ENCODE measurements at places on chromosomes 13 and 19.

DNA sequence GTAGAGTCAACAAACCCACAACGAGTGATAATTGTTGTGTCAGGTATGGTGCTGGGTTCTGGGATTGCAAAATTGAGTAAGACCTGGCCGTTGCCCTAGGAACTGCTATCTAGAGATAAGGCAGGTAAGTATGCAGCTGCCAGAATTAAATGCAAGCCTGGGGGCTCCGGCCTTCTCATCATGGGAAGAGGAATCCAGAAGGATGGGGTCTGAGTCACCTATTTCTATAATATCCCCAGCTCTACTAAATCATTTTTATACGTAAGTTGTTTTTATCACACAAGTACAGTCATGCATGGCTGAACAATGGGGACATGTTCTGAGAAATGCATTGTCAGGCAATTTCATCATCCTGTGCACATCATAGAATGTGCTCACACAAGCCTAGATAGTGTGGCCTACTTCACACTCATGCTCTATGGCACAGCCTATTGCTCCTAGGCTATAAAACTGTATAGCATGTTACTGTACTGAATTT lies 203.0 kb downstream of the KLF5 start:
- no peak for DNase-seq

DNA sequence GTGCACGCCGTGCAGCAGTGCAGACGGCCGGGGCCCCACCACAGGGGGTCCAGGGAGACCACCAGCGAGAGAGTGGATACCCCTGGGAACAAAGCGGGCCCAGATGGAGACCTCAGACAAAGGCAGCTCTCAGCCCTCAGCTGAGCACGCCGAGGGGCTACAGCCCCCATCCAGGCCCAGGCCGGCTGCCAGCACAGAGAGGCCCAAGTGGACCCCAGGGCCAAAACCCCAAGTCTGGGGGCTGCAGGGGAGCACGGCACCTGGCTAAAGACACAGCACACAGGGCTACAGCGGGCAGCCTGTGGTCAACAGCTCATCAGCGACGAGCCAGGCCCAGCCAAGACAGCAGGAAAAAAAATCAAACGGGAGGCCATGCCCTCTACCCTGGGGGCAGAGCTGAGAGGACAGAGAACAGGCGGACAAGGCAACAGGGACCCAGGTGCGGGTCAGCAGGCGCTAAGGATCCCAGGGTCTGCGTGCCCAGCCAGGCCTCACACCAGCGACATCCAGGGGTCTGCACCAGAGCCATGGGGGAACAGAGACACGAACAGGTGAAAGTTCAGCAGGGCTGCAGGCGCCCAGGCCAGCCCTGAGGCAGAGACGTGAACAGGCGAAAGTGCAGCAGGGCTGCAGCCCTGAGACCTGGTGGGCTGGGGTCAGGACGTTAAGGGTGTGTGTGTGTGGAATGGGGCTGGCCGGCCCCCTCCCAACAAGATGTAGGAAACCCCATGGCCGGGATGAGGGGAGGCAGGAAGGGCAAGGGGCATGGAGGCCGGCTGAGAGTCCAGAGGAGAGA lies 34.3 kb downstream of the RASA3 start:
- DNase-seq, result no peak

DNA sequence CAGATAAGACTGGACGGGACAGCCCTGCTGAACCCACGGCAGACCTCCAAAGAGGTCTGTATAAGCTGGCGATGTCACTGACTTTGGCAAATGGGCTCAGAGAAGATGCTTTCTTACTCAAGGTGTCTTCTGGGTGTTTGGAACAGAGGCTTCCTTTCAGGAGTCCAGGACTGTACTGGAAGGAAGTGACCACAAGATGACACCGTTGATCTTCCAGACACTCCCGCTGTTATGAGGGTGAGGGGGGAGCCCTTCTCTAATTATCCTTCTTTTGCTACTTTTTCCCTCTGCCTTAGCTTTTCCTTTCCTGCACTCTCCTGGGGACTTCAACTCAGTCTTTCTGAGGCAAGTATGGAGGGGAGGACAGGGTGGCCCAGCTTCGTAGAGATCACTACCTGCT lies 65.2 kb upstream of the ZNF599 start:
- no peak for DNase-seq

DNA sequence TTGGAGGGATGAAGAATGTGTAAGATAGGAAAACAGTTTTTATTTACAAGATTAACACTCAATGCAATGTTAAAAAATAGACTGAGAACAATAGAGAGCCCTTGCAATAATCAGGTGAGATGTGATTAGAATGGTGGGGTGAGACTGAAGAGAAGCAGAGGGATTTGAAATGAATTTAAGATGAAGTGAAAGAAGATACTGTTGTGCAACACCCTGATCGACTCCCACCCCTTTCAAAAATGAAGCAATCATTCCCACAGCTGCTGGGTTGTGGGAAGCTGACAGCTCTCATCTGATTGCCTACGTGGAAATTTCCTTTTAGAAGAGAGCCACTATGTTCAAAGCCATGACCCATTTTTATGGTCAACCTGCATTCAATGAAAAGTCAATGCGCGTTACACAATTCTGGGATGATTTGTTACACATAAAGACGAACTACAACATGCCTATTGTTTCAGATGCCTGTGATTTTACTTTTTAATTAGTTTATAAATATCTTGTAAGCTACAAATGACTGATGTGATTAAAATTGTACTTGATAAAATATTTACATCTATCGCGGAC lies 1374.8 kb downstream of the PCDH9 start:
- no peak for DNase-seq

GRCh38 chr19:3398900-3399278 lies 32.5 kb downstream of the NFIC start:
- DNase-seq, result no peak

DNA sequence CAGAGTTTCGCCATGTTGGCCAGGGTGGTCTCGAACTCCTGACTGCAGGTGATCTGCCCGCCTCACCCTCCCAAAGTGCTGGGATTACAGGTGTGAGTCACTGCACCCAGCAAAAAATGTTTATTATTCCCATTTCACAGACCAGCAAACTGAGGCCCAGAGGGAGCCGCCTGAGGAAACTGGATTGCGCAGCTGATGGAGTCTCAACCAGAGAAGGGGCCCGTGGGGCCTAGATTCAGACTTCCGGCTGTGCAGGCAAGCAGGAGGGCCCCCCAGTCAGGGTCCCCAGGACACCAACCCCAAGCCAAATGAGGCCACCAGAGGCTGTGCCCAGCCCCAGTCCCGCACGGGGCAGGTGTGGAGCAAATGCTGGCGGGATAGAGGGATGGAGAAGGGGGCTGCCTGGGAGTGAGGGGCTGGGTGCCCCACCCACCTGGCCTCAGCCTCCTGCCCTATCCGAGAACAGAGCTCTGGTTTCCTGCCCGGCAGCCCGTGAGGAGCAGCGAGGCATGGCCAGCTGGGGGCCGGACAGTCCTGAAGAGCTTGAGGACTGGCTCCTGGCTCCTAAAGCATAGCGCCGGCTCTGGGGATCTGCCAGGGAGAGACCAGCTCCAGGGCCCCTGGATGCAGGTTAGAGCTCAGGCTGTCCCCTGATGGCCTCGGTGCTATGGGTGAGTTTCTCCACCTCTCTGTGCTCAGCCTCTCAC lies 22.0 kb downstream of the MISP start:
- no peak for DNase-seq

- no peak for DNase-seq
Measured at GRCh38 chr13:85266331-85266730, 532.9 kb downstream of the SLITRK6 start.

GRCh38 chr19:35693422-35693821 lies 10.9 kb upstream of the ZBTB32 start:
- DNase-seq, result no peak

- no peak for DNase-seq
Measured at GRCh38 chr19:48539503-48540096, 12.4 kb upstream of the SULT2B1 start.

DNA sequence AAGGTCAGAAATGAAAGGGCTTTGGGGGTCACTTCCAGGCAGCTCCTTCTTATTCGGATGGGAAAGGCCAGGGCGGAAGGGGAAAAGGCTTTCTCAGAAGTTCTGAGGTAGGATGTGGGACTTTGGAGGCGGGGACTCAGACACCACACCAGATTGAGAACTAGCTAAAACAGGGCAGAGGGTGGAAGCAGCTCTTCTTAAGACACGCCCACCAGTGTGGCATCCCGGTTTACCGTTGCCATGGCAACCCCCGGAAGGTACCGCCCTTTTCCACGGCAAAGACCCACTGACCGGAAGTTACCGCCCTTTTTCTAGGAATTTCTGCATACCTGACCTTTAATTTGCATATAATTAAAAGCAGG lies 3.8 kb upstream of the LILRA5 start:
- no peak for DNase-seq

GRCh38 chr19:11480715-11481533 lies at the start of gene ELAVL3:
Gene ELAVL3, minus strand, starts transcription at chr19:11481046. Its CDS starts 438 bp downstream, at chr19:11480608.
- DNase-seq, result no peak

All from smooth muscle cell of the brain vasculature (primary cell).